ENCODE measurements at places on chromosomes 1 and 21.

- DNase-seq = peak; percentile 75
These were observed 9.9 kb upstream of the CFHR4 start for GRCh38 chr1:196877964-196878363.

- DNase-seq = no peak
These were observed 4.8 kb downstream of the ITLN1 start for GRCh38 chr1:160880216-160880615.

- no peak for DNase-seq
These were observed 3.7 kb upstream of the MRPS15 start for GRCh38 chr1:36467700-36468455.

DNA sequence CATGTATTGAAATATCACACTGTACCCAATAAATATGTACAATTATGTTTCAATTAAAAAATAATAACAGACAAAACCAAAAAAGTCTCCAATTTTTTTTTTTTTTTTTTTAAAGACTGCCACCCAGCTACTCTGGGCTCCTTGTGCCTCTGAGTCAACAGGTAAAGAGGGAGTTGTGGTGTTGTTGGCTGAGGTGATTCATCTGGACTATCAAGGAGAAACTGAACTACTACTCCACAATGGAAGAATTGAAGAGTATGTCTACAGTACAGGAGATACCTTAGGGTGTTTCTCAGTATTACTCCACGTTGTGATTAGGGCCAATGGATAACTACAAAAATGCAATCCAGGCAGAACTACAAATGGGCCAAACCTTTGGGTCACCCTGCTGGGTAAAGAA lies 67.9 kb downstream of the SCMH1 start:
- DNase-seq = no peak

DNA sequence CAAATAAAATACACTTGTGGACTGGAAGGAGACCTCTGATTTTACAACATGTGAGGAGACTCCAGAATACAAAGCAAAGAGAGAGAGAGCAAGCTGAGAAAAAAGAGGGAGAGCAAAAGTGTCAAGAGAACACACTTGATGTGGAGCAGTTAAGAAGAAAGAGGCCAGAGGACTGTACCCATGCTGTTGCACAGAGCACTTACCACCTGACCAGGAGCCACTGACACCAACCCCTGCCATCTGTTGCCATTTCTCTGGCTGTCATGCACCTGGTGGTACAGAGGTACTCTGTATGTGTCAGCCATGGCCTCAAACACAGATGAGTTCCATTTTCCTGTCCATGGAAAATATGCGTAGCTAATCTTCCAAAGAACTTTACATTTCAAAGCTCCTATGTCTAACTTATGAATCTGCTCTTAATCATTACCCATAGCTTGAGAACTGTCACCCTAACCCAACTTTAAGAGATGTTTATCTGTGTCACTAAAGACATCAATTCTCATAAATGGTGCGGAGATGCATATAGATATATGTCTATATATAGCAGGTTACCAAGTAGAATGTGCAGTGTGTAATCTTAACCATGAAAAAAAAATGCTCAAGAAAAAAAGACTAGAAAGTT lies 32.8 kb upstream of the ABCD3 start:
- no peak for DNase-seq

- DNase-seq = no peak
These were observed 243 bp downstream of the ADAM15 start for GRCh38 chr1:155051342-155051776.

GRCh38 chr1:29444081-29444715 lies 207.9 kb downstream of the PTPRU start:
- DNase-seq = no peak

DNA sequence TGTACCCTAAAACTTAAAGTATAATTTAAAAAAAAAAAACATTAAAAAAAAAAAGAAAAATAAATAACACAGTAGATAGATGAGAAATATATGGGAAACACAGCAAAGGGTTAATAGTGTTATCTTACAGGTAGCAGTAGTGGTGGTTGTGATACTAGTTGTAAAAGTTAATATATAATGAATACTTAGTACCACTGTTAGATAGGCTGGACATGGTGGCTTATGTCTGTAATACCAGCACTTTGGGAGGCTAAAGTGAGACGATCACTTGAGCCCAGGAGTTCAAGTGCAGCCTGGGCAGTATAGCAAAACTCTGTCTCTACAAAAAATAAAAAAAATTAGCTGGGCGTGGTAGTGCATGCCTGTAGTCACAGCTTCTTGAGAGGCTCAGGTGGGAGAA lies 32.6 kb upstream of the CD46 start:
- DNase-seq = no peak

DNA sequence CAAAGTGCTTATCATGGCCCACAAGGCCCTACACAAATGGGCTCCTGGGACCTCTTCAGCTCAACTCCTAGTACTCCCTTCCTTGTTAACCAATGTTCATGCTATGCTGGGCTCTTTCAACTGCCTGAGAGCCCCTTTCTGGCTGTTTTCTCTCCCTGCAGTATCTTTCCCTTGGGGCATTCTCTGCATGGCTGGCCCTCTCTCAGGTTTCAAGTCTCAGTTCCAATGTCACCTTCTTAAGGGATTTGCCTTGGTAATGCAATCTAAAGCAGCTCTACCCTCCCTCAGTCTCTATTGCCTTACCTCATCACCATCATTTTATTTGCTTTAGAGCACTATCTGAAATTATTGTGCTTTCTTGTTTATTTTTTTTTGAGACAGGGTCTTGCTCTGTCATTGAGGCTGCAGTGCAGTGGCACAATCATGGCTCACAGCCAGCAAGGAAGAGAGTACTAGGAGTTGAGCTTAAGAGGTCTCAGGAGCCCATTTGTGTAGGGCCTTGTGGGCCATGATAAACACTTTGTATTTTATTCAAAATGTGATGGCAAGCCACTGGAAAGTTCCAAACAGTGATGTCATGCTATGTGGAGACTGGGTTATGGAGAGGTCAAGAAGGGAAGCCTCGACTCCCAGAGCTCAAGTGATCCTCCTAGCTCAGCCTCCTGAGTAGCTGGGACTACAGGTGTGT lies 63.4 kb upstream of the SRSF10 start:
- DNase-seq = peak; percentile 7

GRCh38 chr1:17359031-17359430 lies 13.0 kb upstream of the PADI6 start:
- peak; percentile 61 for DNase-seq

GRCh38 chr1:161945306-161946060 lies 78.2 kb downstream of the OLFML2B start:
- no peak for DNase-seq

- no peak for DNase-seq
These were observed 2112.9 kb downstream of the NCAM2 start for GRCh38 chr21:23111070-23111600.

- DNase-seq = no peak
These were observed 15.6 kb downstream of the PRKACB start for GRCh38 chr1:84159533-84160240.

DNA sequence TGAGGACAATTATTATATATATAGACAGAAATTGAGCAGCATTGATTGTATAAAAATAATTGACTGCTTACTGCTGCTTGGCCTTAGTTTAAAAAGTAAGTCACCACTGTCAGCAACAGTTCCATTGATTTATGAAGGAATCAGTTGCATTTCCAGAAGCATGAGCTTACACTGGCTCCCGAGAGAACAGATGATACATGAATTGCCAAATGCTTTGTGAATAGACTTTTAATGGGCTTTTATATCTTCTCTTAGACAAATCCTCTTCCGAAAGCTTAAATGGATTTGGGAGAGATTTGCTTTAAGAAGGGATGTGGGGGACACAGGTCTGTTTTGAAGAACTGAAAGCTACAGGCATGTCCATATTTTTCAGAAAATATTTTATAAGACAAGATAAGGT lies 7.5 kb downstream of the FHAD1 start:
- no peak for DNase-seq

DNA sequence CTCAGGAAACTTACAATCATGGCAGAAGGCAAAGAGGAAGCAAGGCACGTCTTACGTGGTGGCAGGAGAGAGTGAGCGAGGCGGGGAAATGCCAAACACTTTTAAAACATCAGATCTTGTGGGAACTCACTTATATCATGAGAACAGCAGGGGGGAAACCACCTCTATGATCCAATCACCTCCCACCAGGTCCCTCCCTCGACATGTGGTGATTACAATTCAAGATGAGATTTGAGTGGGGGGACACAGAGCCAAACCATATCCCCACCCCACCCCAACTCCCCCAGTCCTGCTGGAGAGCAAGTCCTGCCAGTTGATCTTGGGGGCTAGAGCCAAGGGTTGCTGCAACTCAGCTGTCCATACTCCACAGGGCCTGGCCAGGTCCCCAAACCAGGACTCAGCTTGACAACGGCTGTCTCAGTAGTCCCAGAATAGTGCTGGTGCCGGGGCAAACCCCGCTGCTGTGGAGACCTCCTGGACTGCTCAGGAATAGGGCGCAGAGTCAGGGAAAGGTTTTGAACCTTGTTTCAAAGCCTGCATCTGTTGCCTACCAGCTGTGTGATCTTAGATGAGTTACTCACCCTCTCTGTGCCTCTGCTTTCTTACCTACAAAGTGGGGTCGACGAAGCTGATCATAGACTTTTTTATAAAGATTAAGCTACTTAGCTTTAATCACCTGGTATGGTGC lies 79.5 kb downstream of the STUM start:
- DNase-seq = no peak

- no peak for DNase-seq
These were observed 3.8 kb downstream of the DR1 start for GRCh38 chr1:93349231-93350135.

GRCh38 chr1:109946511-109946910 lies 35.9 kb downstream of the CSF1 start:
- DNase-seq = no peak

- DNase-seq = no peak
These were observed 6.0 kb downstream of the CCDC24 start for GRCh38 chr1:43997295-43997999.

GRCh38 chr1:8516793-8517556 lies 199.1 kb downstream of the SLC45A1 start:
- DNase-seq = no peak

DNA sequence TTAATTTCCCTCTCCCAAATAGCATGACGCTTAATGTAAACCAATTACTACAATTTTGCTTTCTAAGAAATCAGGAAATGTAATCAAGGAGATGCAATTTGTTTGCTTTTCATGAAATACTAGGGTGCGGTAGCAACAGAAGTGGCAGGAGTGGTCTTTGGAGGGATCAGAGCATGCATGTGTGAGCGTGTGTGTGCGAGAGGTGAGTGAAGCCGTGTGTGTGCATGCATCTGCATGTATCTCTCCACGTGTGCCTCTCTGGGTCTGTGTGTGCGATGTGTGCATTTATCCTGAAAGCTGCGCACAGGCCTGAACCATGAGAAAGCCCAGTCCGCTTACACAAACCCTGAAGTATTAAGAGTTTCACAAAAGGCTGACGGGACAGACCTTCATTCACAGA lies 249.8 kb upstream of the C1orf174 start:
- no peak for DNase-seq

GRCh38 chr21:40563900-40564299 lies 283.1 kb downstream of the DSCAM start:
- DNase-seq = no peak
